ENCODE measurements at places on chromosomes 11 and 22.

GRCh38 chr22:22946131-22946530 is 58.5 kb downstream of the IGLL5 start:
- DNase-seq = no peak

DNA sequence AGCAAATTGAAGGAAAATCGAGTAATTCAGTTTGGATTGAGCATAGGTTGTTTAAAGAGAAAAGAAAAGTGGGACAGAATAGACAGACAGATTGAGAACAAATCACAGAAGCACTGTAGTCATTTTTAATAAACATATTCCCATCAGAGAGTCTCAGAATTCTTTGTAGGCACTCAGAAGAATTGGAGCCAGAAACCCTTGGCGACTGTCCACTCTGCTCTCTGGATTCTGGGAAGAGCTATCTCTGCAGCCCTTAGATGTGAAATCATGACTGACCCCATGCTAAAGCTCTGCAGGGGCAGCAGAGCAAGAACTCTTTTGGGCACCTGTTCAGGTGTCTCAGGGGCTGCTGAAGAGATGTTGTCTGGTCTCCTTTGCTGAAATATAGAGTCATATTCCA is 223.7 kb upstream of the KIRREL3 start:
- no peak for DNase-seq

DNA sequence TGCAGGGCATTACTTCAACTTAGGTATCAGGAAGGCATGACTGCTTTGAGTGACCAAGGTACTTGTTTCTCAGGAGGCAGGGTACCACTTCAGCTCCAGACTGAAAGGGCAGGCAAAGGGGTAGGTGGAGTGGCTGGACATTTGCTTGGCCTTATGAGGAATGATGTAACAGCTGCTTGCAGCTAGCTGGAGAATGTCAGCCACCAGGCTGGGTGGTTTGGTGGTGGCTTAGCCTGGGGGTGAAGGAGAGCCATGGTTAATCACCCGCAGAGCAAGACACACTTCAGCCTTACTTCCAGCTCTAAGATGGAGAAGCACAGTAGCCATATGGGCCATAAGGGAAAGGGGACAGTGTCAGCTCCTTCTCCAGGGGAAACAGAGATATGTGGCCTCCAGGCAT is 146.1 kb downstream of the APIP start:
- no peak for DNase-seq

GRCh38 chr22:24432059-24432853 is 4.9 kb downstream of the ADORA2A start:
- no peak for DNase-seq

- no peak for DNase-seq
These were observed 3.5 kb downstream of the LARGE2 start for GRCh38 chr11:45926001-45926401.

Data from NCI-H1930 (cell line).